Stimulated activated CD4-positive, alpha-beta T cell treated with anti-CD3 and anti-CD28 coated beads, Interleukin-12 subunit alpha, Interleukin-12 subunit beta, amount 100 ng/mL, for 24 hours (primary cell): ENCODE measurements at places on chromosomes 1 and 21.

GRCh38 chr1:11946647-11947046, 12.1 kb downstream of the PLOD1 start:
- no peak for DNase-seq

DNA sequence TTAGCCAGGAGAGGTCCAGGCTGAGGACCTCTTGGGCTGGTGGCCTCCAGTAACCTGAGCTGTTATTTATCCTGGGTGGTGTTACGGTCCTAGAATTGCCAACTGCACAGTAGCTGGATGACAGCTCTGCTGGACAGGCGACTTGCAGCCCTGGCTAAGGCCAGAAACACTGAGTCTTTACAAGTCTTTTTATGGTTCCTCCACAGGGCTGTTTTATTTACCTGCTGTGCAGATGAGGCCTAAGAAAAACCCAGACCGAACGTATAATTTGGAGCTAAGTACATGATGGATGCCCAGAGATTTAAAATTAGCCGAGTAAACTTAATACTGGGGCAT, 30.4 kb upstream of the LRRC38 start:
- no peak for DNase-seq

DNA sequence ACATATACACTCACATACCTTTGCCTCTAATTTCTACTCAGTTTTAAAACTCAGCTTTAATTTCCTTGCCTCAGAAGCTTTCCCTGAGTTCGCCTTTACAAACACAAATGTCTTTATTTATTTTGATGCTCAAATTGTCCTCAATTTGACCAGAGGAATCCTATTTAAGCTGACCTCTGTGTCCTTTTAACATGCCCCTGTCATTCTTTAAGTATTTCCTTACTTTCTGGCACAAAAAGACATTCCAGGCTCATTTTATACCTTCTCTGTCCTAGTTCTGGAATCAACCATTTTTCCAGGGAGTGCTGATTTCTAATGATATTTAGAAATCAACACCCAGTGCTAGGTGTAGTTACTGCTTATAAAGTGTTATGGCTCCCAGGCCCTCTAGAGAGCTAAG, 82.5 kb downstream of the OSBPL9 start:
- no peak for DNase-seq

DNA sequence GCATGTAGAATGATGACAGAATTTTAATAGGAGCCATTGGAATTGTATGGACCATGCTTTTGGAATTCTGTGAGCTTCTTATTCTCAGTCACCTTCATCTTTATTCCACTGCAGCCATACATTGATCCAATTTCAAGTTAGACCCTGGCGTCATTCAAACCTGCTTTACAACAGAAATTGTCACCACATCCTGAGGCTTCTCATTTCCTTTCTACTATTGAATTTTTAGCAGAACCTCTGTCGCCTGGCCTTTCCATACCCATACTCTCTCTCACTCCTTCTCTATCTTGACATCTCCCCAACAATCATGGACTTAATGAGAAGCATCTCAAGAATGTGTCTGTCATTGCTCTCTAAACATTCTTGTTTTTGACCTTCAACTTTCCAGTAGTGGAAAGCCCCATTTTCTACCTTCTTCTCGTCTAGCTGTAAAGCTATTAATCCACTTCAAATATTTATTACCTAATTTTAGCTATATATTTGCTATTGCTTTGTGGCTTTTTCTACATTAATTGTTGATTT, 74.1 kb downstream of the CRB1 start:
- no peak for DNase-seq

GRCh38 chr1:32516402-32516801, 22.8 kb upstream of the ZBTB8A start:
- DNase-seq: no peak
